Muscle of back (tissue), 13 donors: ENCODE measurements at places on chromosomes 11 and 22. TPM values are rescaled to one million over a fixed set of nuclear protein-coding genes. Genes with fewer than 3 reads are reported as not detected.

C11orf91 gene
- not detected for polyA plus RNA-seq

CARD18 gene
- polyA plus RNA-seq = not detected

TTC38 gene
- 18.5 TPM for polyA plus RNA-seq

GAL3ST3 gene
- 0.29 TPM for polyA plus RNA-seq

ASPHD2 gene
- polyA plus RNA-seq = 2.4 TPM

C11orf16 gene
- not detected for polyA plus RNA-seq

BDNF gene
- polyA plus RNA-seq = 2.3 TPM

ARL2 gene
- 83.2 TPM for polyA plus RNA-seq

TBX1 gene
- polyA plus RNA-seq = 5.3 TPM

GAB4 gene
- polyA plus RNA-seq = not detected

CATSPER1 gene
- 0.24 TPM for polyA plus RNA-seq

JAM3 gene
- polyA plus RNA-seq = 132 TPM

CTSD gene
- polyA plus RNA-seq = 86.9 TPM

DGCR8 gene
- 39.2 TPM for polyA plus RNA-seq

SHISA8 gene
- 0.28 TPM for polyA plus RNA-seq

MYBPC3 gene
- polyA plus RNA-seq = 1.1 TPM

VSTM5 gene
- 0.31 TPM for polyA plus RNA-seq

FIBIN gene
- 75.5 TPM for polyA plus RNA-seq

P2RY6 gene
- 2.1 TPM for polyA plus RNA-seq

CHEK1 gene
- polyA plus RNA-seq = 10.2 TPM

STK33 gene
- polyA plus RNA-seq = 3.8 TPM

MUC15 gene
- polyA plus RNA-seq = not detected

SULT4A1 gene
- polyA plus RNA-seq = 3.1 TPM
